Cardiac fibroblast (primary cell): ENCODE measurements at places on chromosomes 1 and 21.

- DNase-seq, result no peak
These were observed 48.0 kb upstream of the KCNE1 start for GRCh38 chr21:34560021-34560420.

DNA sequence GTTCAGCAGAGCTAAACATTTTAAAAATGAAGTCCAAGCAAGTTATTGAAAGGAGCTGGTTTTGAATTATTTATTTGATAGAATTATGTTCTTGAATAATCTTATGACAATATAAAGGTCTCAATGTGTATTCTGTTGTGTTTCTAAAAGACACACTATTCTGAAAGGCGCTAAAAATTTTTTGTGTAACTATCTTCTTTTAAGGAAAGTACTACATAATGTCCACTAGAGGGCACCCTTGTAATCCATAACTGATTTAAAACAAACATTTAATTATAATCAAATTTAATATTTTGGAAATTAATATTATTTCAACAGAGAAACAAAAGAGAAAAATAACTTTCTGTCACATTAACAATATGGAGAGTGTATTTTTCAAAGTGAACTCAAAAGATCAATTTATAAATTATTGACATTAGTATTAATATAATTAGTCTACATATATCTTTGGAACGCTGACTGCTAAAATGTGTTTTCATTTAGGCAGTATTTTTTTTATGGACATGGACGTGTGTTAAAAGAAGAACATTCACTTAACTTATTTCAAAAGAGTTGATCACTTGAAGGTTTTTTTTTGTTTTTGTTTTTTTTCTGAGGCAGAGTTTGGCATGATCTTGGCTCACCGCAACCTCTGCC, 248.4 kb downstream of the DENND1B start:
- DNase-seq, result peak; percentile 60

DNA sequence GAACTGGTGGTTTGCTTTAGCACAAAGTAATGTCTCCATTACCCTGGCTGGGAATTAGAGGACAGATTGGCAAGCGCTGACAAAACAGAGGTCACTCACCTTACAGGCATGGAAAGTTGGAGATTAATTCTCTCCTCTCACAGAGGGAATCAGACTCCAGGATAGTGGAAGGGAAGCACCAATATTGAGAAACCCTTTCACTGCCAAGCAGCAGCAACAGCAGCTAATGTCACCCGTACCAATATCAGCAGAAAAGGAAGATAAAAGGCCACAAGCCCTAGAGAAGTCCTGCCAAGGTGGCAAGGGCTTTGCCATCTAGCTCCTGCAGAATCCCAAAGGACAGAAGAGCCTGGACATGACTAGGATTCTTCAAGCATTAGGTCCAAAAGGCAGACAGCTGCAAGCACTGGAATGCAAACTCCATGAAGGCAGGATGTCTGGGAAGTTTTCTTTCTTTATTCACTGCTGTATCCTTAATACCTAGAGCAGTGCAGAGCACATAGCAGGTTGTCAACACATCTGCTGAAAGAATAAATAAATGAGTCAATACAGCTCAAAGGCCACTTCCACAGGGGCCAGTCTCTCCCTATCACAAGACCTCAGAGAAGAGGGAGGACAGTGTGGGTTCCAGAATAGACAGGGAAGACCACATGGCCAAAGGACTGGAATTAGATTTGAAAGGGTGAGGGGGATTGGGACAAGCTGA, 57.2 kb downstream of the ERI3 start:
- no peak for DNase-seq

DNA sequence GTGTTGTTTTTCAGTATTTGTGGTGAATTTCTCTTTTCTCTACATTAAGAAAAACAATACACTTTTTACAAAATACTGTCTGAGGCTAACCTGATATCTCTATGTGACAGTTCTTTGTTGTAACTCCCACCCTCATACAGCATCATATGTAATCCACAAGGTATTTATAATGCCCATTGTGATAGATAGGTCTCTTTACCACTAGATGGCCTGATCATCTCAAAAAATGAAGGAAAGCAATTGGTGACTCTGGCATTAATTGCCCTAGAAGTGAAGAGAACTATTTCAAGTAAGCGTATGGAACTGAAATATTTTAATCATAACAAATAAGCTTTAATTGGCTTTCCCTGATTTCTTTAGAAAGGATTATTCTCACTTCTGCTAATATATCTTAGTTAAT, 36.2 kb upstream of the HFM1 start:
- peak; percentile 26 for DNase-seq

- DNase-seq, result no peak
These were observed 492 bp upstream of the PGM1 start for GRCh38 chr1:63592536-63593302.

DNA sequence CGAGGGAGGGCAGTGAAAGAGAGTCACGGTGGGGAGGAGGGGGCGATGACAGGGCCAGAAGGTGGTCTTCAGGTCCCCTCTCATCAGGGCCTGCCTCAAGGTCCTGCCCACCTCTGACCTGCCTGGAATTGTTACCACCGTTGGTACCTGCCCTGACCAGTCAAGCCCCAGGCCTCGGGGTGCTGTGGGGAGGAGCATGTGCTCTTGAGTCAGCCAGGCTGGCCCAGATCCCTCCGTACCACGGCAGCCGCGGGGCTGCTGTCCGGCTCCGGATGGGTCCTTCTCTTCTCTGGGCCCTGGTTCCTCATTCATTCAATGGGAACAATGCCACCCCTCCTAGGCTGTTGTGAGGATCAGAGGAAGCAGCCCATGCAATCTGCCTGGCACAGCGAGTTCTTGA, 22.0 kb downstream of the SERINC2 start:
- no peak for DNase-seq

- peak; percentile 64 for DNase-seq
These were observed 48.8 kb downstream of the ARHGEF10L start for GRCh38 chr1:17588048-17588871.
